ENCODE measurements at places on chromosomes 7 and 10.
A peak's percentile ranks its signal among the peaks of the same experiment; 100 is the strongest.

DNA sequence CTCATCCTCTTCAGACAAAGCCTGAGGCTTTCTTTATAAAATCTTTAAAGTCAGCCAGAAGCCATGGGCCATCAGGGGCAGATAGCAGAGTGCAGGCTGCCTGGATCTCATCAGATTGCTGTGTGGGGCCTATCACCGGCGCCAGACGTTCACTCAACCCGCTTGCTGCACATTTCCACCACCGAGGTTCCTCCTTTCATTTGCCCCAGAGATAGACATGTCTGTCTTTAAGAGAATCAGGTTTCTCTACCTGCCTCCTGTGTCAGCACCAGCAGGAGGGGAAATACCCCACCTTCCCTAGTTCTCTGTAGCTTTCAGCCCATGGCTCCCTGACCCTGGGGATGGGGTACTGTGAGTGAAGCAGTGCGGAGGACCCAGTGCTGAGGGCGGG is 22.0 kb downstream of the SLC18A2 start:
- no peak for DNase-seq

GRCh38 chr7:79055722-79056415 is 397.6 kb downstream of the MAGI2 start:
- DNase-seq, result no peak

DNA sequence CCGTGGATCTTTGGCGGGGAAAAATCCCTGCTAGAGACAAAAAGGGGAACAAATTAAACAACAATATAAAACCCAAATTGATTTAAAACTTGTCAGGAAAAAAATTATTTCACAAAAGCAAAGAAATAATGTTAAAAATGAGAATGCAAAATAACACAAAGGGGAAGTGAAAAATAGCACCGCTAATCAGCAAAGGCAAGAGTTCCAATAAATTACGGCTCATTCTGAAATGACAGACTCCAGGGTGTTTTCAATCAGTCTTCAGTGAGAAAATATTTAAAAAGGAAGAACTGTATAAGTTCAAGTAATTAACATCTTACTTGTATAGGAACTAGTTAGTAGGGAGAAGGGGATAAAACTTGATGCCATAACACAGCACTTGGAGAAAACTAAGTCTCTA is 336.8 kb downstream of the LRRTM3 start:
- DNase-seq, result no peak

- DNase-seq, result no peak
Observed at GRCh38 chr7:128383776-128384175, 22.3 kb upstream of the PRRT4 start.

- no peak for DNase-seq
Observed at GRCh38 chr7:45238806-45239205, 81.2 kb downstream of the RAMP3 start.

DNA sequence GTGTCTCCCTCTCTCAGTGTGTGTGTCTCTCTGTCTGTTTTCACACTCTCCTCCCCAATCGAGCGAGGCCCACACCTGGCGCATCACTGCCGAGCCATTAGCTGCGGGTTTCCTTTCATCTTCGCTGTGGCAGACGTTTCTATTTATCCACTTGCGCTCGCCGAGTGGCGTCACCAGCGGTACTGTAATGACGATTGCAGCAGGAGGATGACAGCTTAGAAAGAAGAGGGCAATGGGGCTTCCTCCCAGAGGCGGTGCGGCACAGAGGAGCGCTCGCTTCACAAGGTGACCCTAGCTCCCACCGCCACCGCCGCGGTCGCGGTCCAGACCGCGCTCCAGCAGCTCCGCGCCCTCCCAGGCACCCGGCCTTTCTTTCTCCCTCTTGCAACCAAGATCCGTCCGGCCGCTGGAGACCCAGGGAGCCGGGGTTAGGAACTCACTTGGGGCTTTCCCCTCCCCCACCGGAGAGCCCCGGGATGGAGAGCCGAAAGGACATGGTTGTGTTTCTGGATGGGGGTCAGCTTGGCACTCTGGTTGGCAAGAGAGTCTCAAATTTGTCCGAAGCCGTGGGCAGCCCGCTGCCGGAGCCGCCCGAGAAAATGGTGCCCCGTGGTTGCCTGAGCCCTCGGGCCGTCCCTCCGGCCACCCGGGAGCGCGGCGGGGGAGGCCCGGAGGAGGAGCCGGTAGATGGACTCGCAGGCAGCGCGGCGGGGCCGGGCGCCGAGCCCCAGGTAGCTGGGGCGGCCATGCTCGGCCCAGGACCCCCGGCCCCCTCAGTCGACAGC is at the start of gene EVX1:
Gene EVX1, plus strand, starts transcription at position 248 of the 785 bp plus-strand sequence. Its CDS starts 229 bp downstream, at position 477.
- no peak for DNase-seq

- DNase-seq, result no peak
Observed at GRCh38 chr7:128845987-128846386, 15.8 kb downstream of the FLNC start.

GRCh38 chr10:129897871-129898626 is 66.0 kb downstream of the EBF3 start:
- no peak for DNase-seq

DNA sequence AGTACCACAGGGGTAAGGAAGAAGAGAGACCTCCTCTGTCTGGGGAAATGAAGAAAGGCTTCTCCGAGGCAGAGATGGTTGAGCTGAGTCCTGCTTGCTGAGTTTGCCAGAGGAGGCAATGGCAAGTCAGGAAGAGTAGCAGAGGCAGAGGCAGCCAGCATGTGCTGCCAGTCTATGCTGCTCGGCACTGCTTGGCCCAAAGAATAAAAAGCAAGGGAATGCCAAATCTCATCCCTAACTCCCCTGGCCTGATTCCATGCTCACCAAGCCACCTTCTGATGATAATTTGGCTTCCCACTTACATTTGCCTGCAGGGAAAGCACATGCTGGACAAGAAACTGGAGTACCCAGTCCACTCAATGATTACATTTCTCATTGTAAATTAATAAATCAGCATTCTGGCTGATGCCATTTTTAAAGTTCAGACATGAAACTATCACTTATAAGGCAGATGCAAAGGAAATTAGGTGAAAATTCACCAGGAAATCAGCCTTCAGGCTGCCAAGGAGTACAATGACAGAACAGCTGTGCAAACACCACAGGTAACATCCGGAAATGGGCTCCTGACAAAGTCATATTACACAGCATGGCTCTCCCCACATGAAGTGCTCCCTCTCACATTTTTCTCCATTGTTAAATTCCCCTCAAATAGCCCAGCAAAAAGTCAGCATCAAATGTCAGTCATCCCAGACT is 245.9 kb downstream of the MTERF1 start:
- no peak for DNase-seq

DNA sequence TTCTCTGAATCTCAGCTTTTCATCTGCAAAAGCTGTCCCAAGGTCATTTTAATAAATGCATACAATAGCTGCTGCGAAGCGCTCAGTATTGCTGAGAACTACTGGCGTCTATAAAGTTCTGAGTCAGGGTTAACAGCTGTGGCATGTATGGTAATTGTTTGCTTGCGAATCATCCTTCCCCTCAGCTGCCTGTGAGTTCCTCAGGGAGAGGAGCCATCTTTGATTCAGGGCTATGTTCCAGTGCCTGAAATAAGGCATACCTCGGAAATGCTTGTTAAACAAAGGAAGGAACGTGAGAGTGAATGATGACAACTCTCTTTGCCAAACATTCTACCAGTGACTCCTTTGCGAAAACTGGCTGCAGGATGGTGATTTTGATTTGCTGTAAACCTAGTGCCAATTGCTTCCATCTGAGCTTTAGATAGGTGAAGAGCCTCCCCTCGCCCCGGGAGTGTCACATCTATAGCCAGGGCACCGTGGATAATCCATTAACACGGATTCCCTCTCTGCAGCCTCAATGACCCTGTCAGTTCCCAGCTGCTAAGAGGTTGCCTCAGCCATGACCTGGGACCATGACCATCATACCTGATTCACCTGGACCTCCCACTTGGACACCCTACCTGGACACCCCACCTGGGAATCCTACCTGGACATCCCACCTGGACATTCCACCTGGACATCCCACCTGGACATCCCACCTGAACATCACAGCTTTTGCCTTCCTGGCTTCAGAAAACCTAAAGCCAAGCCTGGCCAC is 39.6 kb downstream of the GPRIN2 start:
- peak; percentile 92 for DNase-seq

GRCh38 chr10:14191871-14192270 is 138.9 kb downstream of the FRMD4A start:
- DNase-seq, result no peak

- peak; percentile 64 for DNase-seq
Observed at GRCh38 chr10:102917314-102917961, 656 bp upstream of the CNNM2 start.

- no peak for DNase-seq
Observed at GRCh38 chr7:132592936-132593335, 16.7 kb upstream of the PLXNA4 start.

DNA sequence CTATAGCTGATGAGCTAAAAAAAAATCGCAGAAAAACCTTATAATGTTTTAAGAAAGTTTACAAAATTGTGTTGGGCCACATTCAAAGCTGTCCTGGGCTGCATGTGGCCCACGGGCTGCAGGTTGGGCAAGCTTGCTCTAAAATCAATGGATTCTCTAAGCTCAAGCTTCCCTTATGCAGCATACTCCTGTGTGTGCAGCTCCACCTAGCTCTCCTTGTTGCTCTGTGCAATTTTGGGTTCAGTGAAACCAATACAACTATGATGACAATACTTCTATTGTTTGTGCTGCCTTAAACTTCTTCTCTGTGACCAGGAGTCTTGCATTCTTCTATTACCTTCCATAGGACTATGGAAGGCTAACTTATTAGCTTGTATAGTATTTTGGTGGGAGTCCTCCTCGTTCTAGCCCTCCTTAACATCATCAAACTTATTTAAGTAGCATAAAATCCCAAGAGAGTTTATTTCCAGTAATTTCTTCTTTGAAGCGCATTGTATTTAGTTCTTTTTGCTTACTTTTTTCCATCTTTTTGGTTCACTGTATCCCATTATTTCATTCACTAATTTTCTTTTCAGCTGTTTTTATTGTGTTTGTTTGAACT is 170.9 kb upstream of the SMIM30 start:
- DNase-seq, result peak; percentile 62

DNA sequence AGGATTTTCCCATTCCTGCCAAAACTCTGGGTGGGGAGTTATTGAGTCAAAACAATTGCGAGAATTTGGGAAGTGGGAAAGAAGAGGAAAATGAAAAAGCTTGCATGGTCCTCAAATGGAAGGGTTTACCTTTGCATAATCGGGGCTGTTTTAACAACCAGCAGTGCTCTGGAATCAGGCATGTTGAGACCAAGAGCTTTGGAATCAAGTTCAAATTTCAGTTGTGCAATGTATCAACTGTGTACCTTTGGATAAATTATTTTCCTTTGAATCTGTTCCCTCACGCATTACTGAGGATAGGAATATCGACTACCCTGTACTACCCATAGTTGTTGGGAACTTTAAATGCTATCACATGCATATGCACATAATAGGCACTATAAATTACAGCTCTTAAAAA is 205.5 kb downstream of the JCAD start:
- DNase-seq, result no peak

GRCh38 chr10:127577376-127578258 is 28.5 kb downstream of the NPS start:
- DNase-seq, result peak; percentile 14

- DNase-seq, result no peak
Observed at GRCh38 chr10:29343607-29344038, 54.8 kb downstream of the LYZL1 start.

DNA sequence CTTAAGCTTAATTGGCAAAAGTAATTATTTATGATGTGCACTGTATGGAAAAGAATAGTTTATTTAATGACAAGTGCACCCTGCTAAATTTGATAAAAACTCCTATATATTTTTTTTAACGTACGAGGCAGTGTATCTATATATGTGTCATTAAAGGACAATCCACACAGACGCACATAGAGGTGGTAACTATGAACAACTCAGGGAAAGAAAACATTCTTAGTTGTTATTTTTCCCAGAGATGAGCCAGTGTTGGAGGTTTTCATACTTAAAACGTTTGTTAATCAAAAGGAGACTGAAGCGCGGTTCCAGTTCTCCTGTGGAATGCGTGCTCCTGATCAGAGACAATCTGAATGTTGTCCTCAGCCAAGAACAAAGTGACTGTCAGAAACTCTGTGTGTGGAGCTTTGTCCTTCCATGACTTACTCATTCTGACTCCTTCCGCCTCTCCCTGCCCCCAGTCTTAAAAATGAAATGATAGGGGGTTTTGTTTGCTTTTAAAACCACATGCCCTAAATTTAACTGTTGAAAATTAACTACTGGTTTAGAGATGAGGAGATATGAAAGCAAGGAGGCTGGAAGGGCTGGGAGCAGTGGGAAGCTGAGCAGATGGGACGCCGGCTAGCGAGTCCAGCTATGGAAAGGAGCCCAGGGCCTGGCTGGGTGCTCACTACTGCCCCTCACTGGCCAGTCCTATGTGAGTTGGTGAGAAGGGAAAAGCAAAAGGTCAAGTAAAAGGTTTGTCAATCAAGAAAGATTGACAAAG is 99.6 kb downstream of the SVIL start:
- peak; percentile 83 for DNase-seq

GRCh38 chr7:44221231-44221791 is 20.5 kb downstream of the YKT6 start:
- DNase-seq, result no peak

- no peak for DNase-seq
Observed at GRCh38 chr10:25493122-25493893, 318.5 kb downstream of the GPR158 start.

DNA sequence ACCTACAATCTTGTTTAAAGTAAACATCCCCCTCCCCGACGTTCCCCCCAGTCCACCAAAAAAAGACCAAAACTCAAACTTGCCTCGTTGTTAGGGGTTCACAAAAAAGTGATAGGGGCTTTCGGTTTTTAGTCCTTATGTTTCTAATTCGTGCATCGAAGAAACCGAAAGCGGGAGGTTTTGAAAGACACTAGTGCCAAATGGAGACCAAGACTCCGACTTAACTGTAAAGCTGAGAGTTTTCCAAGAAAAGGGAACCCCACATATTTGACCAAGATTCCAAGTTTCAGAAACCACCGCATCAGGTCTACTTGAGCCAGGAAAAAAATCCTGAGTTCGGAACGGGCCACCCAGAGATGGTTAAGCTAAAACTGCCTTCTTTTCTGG is 534 bp downstream of the PSMA2 start:
- no peak for DNase-seq

- DNase-seq, result peak; percentile 38
Observed at GRCh38 chr10:133324198-133324792, 12.4 kb downstream of the CALY start.

GRCh38 chr7:130683026-130683425 is 3.3 kb downstream of the TSGA13 start:
- peak; percentile 79 for DNase-seq

- peak; percentile 82 for DNase-seq
Observed at GRCh38 chr7:33854801-33855350, 50.5 kb upstream of the BMPER start.

- no peak for DNase-seq
Observed at GRCh38 chr10:108862676-108863350, 1060.5 kb downstream of the XPNPEP1 start.

DNA sequence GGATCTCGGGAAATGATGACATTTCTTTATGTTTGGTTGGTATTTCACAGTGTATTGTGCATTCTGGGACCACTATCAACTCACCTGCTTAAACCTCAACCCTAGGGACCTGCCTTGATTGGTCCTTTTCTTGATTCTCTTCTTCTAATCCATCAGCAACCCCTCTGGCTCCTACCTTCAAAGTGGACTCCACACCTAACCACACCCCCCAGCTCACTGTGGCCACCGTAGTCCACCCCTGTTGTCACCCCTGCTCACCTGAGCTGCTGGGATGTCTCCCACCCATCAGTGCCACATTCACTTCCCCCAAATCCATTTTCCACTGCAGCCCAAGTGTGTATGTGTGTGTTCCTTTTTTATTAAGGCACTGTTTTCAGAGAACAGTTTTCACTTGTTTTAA is 145.0 kb downstream of the PLPP4 start:
- no peak for DNase-seq
